ENCODE measurements at places on chromosomes 3 and 15. TPM values are rescaled to one million over a fixed set of nuclear protein-coding genes. Genes with fewer than 3 reads are reported as not detected.

Gene AGBL1
- total RNA-seq, result not detected

Gene KCNMB2
- total RNA-seq, result not detected

- H3K4me3 ChIP-seq, result no peak overlapping the region
- no peak overlapping the region for H3K27ac ChIP-seq
- peaks cover 3% of the 10 kb centered on the region for H3K27me3 ChIP-seq
- no peak for DNase-seq
- H3K36me3 ChIP-seq, result no peaks in the 10 kb centered on the region
These were observed 60.7 kb upstream of the RAB6B start for GRCh38 chr3:133956353-133956752.

Gene C3orf20
- not detected for total RNA-seq

- peaks cover 56% of the 10 kb centered on the region for H3K4me1 ChIP-seq
- H3K36me3 ChIP-seq, result peaks cover 30% of the 10 kb centered on the region
- H3K4me3 ChIP-seq, result peak within 1 kb of the TSS; percentile 84
- H3K27ac ChIP-seq, result peak within 1 kb of the TSS; percentile 69
- no peaks in the 10 kb centered on the region for H3K27me3 ChIP-seq
- DNase-seq, result peak; percentile 89
These were observed at the start of gene MPI for GRCh38 chr15:74889883-74890664. MPI (plus strand) TSS chr15:74890042; CDS start chr15:74890074, 32 bp downstream.

Gene LYZL4
- total RNA-seq, result not detected

Gene CPEB1
- total RNA-seq, result not detected

- H3K4me3 ChIP-seq, result no peak overlapping the region
- H3K27me3 ChIP-seq, result no peaks in the 10 kb centered on the region
- H3K4me1 ChIP-seq, result no peaks in the 10 kb centered on the region
- DNase-seq, result no peak
- no peaks in the 10 kb centered on the region for H3K36me3 ChIP-seq
These were observed 521.5 kb downstream of the PYDC2 start for GRCh38 chr3:191982481-191982880.

- no peak overlapping the region for H3K27ac ChIP-seq
- peak overlapping the region; percentile 52 for H3K4me3 ChIP-seq
- peak; percentile 91 for DNase-seq
- no peaks in the 10 kb centered on the region for H3K36me3 ChIP-seq
These were observed 14.4 kb upstream of the MRPS22 start for GRCh38 chr3:139329364-139329850.

Gene MUC13
- not detected for total RNA-seq

Data from activated CD4-positive, alpha-beta memory T cell treated with anti-CD3 and anti-CD28 coated beads, Interleukin-2, amount 10 ng/mL, durations not matched to agents 7 days and 5 days (primary cell).